Stimulated activated CD4-positive, alpha-beta T cell treated with anti-CD3 and anti-CD28 coated beads, Interleukin-1b, Interleukin-23, amount 100 ng/mL, for 48 hours (primary cell): ENCODE measurements at places on chromosomes 1 and 21.

GRCh38 chr1:211920141-211920572 lies 89.6 kb upstream of the LPGAT1 start:
- DNase-seq: no peak

GRCh38 chr1:178540646-178541045 lies 27.7 kb downstream of the TEX35 start:
- no peak for DNase-seq

- no peak for DNase-seq
Measured at GRCh38 chr1:84422909-84423308, 24.6 kb downstream of the DNASE2B start.

DNA sequence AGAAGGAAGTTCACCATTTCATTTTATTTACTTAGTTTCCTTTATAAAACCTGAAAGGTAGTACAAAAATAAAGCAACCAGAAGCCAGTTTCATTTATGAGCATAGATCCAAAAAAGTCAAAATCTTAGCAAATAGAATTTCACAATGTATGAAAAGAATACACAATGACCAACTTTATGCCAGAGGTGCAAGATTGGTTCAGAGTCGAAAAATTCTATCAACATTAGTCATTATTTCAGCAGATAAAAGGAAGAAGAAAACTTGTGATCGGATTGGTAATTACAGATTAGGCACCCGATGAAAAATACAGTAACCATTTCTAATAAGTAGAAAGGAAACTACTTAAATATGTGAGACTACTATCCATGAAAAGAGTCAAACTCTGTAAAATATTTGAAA lies 89.1 kb downstream of the ITSN1 start:
- DNase-seq: no peak

DNA sequence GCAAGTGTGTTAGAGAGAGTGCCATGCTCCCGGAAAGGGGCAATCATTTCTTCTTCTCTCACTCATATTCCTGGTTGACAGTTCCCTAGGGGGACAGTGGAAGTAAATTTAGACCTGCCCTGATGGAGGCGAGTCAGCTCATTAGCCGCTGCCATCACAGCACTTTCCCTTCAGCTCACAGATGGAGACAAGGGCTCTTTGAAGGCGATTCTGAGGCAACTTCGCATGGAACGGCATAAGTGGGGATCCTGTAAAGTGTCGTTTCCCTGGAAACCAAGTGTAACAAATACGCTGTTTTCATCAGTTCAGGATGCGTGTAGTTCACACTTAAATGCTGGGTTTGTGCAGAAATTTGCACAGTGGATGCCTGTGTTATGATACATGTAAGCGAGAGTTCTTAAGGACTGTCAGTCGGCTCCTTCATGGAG lies 114.5 kb upstream of the TMPRSS15 start:
- DNase-seq: no peak

GRCh38 chr1:28392027-28392652 lies 22.6 kb downstream of the PHACTR4 start:
- DNase-seq: no peak
